C1 segment of cervical spinal cord (tissue), 14 donors: ENCODE measurements at places on chromosomes 7 and 10.

DNA sequence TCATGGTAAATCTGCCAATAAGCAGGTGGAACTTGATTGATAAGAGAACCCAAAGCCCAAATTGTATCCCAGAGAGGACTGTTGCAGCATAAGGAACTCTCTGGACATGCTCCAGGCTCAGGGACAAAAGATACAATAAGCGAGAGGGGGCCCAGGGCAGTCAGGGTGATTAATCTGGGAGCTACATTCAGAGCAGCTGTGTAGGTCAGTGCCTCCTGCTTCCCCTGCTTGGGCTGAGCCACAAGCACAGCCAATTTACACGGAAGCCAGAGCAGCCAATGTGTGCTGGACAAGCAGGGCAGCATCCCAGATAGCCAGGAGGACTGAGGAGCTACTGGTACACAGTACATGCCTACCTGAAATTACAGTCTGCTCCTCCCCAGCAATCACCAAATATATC, 24.2 kb downstream of the MYPN start:
- no peak for DNase-seq

GRCh38 chr10:68153473-68154210, 44.4 kb downstream of the MYPN start:
- DNase-seq, result no peak

DNA sequence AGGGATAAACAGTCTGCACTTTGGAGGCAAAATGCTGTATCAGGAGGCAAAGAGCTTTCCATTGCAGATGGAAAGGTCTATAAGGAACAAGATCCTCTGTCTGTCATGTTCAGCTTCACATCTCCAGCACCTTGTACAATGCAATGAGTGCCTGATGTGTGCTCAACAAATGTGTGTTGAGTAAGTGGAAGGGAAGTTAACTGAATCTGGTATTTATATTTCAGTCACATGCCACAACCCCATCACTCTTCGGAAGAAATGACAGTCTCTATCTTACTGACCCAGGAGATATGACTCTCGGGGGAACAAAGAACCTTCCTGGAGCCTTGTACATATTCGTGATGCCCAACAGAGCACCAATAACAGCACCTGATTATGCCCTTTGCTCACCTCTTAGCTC, 20.0 kb upstream of the DNAJC1 start:
- no peak for DNase-seq

DNA sequence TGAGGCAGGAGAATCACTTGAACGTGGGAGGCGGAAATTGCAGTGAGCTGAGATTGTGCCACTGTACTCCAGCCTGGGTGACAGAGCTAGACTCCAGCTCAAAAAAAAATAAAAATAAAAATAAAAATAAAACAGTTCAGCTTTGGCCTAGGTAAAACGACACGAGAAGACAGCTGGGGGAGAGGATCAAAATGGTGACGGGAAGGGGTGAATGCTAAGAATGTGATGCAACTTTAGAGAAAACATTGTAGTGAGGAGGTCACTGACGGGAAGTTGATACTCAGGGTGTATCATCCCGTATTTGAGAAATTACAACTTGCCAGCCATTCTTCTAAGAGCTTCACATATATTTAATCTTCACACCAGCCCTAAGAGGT, 1.1 kb downstream of the NDST2 start:
- no peak for DNase-seq

DNA sequence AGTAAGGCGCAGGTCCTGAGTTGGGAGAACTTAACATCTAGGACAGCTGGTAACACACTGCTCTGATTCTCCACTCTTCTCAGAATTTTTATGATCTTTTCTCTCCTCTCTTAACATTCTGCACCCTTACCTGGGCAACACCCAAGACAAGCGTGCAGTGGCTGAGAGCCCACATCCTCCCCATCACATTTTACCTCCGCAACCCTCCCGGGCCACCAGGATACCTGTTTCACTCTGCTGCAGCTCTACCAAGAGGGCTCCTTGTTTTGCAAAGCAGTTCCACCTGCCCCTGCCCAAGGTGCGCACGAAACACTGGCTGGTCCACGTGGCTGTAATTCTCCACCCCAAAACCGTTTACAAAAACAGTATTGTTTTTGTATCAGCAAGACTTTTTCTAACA, 81.5 kb downstream of the ITIH5 start:
- no peak for DNase-seq

DNA sequence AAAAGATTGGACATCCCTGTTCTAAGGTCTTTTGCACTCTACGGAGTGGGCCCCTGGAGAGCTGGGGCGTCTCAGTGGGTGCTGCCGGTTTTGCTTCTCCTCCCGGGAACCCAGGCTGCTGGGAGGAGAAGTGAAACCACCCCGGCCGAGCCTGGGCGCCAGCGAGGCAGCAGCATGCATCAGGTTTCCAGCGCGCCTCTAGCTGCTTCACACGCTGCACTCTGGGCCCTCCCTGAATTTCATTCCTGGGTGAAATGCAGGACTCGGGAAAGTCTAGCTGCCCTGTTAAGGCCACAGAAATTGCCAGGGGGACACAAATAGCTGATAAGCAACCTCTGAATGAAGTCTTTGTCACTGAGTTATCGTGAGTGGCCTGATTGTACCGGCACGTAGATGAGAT, 127.4 kb downstream of the TRRAP start:
- no peak for DNase-seq
